Esophagus (tissue), 2 donors: ENCODE measurements at places on chromosomes 6 and 20. TPM values are rescaled to one million over a fixed set of nuclear protein-coding genes. Genes with fewer than 3 reads are reported as not detected.

RFX6 gene
- not detected for polyA plus RNA-seq

TREML1 gene
- polyA plus RNA-seq: 0.06 TPM

RSPO3 gene
- 1.9 TPM for polyA plus RNA-seq

DCDC2 gene
- 0.02 TPM for polyA plus RNA-seq

GNAS-AS1 gene
- polyA plus RNA-seq: 0.49 TPM

PSORS1C1 gene
- 1.00 TPM for polyA plus RNA-seq

C20orf141 gene
- polyA plus RNA-seq: not detected

BTN1A1 gene
- polyA plus RNA-seq: not detected

ROMO1 gene
- polyA plus RNA-seq: 335 TPM

ARFGEF3 gene
- polyA plus RNA-seq: 0.20 TPM

ULBP3 gene
- 1.9 TPM for polyA plus RNA-seq

XRN2 gene
- polyA plus RNA-seq: 5.2 TPM

IYD gene
- 0.01 TPM for polyA plus RNA-seq

SPTLC3 gene
- 3.5 TPM for polyA plus RNA-seq

C6orf89 gene
- polyA plus RNA-seq: 15.9 TPM

PTGIS gene
- 3.5 TPM for polyA plus RNA-seq

HMGCLL1 gene
- polyA plus RNA-seq: not detected

DEFB132 gene
- polyA plus RNA-seq: not detected

SPATA2 gene
- polyA plus RNA-seq: 2.6 TPM

FUT9 gene
- under 0.01 TPM for polyA plus RNA-seq

ZNF165 gene
- 3.0 TPM for polyA plus RNA-seq

UST gene
- polyA plus RNA-seq: 2.4 TPM
